SJSA1 (cell line): ENCODE measurements at places on chromosomes 7 and 10. TPM values are rescaled to one million over a fixed set of nuclear protein-coding genes. Genes with fewer than 3 reads are reported as not detected.
A peak's percentile ranks its signal among the peaks of the same experiment; 100 is the strongest.

DNA sequence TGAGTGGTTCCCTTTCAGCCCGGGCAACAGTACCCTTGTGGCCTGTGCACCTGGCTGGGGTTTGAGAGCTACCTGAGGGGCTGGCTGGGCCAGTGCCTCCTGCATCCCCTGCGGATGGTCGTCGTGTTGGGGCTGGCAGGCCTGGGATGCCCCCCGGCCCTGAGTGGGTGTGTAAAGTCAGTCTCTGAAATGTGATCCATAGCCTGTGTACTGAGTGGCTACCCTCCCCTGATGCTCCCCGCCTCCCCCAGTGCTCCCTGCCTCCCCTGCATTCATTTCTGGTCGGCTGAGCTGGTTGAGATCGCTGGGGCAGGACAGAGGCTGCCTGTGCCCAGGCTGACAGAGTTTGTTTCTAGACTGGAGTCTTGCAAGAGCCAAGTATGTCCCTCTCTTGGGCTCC is 9.3 kb downstream of the ZNF316 start:
- peaks cover 90% of the 10 kb centered on the region for H3K36me3 ChIP-seq
- no peak overlapping the region for H3K27ac ChIP-seq
- DNase-seq = no peak
- H3K4me3 ChIP-seq = no peak overlapping the region
- H3K4me1 ChIP-seq = no peaks in the 10 kb centered on the region

GRCh38 chr7:29642494-29643155 is 79.0 kb downstream of the PRR15 start:
- DNase-seq = no peak
- no peaks in the 10 kb centered on the region for H3K36me3 ChIP-seq
- H3K4me1 ChIP-seq = peaks cover 7% of the 10 kb centered on the region; the same call in 1 of the 2 replicates

DNA sequence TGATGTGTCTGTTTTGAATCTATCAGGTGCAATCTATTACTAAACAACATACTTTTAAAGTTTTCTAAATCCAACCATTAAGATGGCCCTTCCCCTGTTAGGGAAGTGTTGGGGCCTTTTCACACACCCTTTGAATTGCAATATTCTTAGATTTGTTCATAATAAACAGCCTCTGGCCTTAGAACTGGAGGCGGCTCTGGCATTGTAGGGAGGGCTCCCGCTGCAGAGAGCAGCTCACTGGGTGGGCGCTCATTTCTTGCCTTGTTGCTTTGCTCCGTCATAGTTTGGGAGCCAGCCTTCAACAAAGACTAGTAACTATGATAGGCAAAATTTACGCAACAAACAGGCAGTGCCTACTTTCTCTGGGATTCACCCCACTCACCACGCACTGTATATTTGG is 4.2 kb upstream of the HOXA10 start:
- H3K36me3 ChIP-seq = peaks cover 25% of the 10 kb centered on the region
- peak overlapping the region; percentile 57 for H3K4me3 ChIP-seq
- H3K27me3 ChIP-seq = no peaks in the 10 kb centered on the region
- H3K4me1 ChIP-seq = peaks cover 78% of the 10 kb centered on the region
- DNase-seq = no peak

DNA sequence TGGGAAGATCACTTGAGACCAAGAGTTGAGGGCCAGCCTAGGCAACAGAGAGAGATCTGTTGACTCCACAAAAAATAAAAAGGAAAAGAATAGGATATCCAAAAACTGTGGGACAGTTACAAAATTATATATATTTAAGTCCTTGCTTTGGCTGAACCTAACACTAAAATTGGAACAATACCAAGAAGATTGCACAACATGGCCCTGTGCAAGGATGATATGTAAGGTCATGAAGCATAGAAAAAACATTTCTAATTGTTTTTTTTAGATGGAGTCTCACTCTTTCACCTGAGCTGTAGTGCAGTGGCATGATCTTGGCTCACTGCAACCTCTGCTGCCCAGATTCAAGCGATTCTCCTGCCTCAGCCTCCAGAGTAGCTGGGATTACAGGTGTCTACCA is 139.0 kb downstream of the TPST1 start:
- H3K27ac ChIP-seq = no peak overlapping the region
- H3K36me3 ChIP-seq = 0 out of 2 replicates have a peak, but pooled peaks cover 2% of the 10 kb centered on the region
- no peak overlapping the region for H3K4me3 ChIP-seq
- H3K4me1 ChIP-seq = no peaks in the 10 kb centered on the region
- no peaks in the 10 kb centered on the region for H3K27me3 ChIP-seq

GRCh38 chr7:151537818-151538561 is 18.3 kb upstream of the RHEB start:
- no peaks in the 10 kb centered on the region for H3K36me3 ChIP-seq
- no peak overlapping the region for H3K4me3 ChIP-seq
- no peak overlapping the region for H3K27ac ChIP-seq
- no peaks in the 10 kb centered on the region for H3K4me1 ChIP-seq
- H3K27me3 ChIP-seq = no peaks in the 10 kb centered on the region

DNA sequence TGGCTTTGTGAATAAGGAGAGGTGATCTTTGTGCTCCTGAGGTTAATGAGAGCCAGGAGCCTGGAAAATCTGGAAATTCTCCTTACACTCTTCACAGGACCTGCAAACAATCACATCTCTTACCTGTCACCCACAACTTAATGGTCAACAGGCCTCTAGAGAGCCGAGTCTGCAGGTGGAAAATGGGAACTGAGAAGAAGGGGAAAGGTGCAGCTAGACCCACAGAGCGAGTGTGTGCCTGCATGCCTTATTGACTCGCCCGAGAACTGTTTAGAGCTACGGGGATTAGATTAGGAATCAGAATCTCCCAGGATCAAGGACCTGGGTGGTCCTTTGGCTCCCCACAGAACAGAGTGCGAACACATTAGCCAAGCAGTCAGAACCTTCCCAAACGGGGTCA is 329.6 kb downstream of the PTEN start:
- no peak for DNase-seq
- H3K27ac ChIP-seq = no peak overlapping the region
- H3K36me3 ChIP-seq = no peaks in the 10 kb centered on the region
- H3K27me3 ChIP-seq = no peaks in the 10 kb centered on the region
- no peak overlapping the region for H3K4me3 ChIP-seq

- H3K36me3 ChIP-seq = no peaks in the 10 kb centered on the region
- peaks cover 10% of the 10 kb centered on the region; the same call in 1 of the 2 replicates for H3K4me1 ChIP-seq
- no peak for DNase-seq
- H3K4me3 ChIP-seq = no peak overlapping the region
Observed at GRCh38 chr10:117140525-117140902, 2.4 kb upstream of the VAX1 start.

DNA sequence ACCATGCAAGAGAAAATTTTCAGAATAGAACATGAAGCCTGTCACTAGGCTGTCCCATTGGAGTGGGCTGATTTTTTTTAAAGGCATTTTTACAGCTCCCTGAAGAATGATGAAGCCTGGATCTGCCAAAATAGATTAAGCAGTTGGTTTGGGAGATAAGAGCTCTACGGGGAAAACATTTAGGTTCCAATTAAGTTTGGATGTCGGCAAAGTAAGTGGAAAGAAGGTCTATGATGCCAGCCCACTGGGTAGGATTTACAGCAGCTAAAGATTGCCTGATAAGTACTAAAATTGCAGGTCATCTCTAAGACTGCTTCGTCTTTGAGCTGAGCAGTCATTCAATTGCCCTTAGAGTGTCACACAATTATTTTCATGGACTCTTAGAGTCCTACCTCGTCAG is 939.2 kb upstream of the CELF2 start:
- H3K4me3 ChIP-seq = no peak overlapping the region
- no peak overlapping the region for H3K27ac ChIP-seq
- H3K27me3 ChIP-seq = no peaks in the 10 kb centered on the region
- H3K4me1 ChIP-seq = no peaks in the 10 kb centered on the region

- no peak for DNase-seq
- no peak overlapping the region for H3K4me3 ChIP-seq
- H3K36me3 ChIP-seq = peaks cover 3% of the 10 kb centered on the region; the same call in 1 of the 2 replicates
- H3K4me1 ChIP-seq = peaks cover under 1% of the 10 kb centered on the region; the same call in 1 of the 2 replicates
- H3K27ac ChIP-seq = no peak overlapping the region
- no peaks in the 10 kb centered on the region for H3K27me3 ChIP-seq
Observed at GRCh38 chr10:110694820-110695538, 50.8 kb downstream of the RBM20 start.

- H3K27ac ChIP-seq = no peak overlapping the region
- no peaks in the 10 kb centered on the region for H3K27me3 ChIP-seq
- H3K4me1 ChIP-seq = no peaks in the 10 kb centered on the region
- no peak for DNase-seq
Observed at GRCh38 chr7:147595042-147595441, 995.5 kb upstream of the C7orf33 start.

DNA sequence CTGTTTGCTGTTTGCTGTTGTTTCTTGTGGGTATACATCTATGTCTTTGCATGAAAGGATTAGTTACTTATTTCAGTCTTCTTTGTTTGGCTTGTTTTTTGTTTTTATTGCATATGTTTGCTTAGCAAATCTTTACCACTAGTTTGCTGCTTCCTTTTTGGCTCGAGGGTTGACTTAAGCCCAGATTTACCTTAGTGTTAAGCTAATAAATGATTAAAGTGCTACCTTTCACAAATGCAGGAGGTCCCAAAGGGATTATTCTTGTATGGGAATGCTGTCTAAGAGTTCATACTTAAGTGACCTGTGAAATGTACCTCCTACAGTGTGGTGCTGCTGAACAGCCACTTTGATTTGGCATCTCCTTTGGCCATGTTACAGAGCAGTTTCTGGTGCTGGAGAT is 273.5 kb upstream of the NPY start:
- H3K36me3 ChIP-seq = no peaks in the 10 kb centered on the region
- H3K4me1 ChIP-seq = no peaks in the 10 kb centered on the region
- no peaks in the 10 kb centered on the region; the same call in 1 of the 2 replicates for H3K27me3 ChIP-seq
- no peak overlapping the region for H3K4me3 ChIP-seq
- no peak for DNase-seq

DNA sequence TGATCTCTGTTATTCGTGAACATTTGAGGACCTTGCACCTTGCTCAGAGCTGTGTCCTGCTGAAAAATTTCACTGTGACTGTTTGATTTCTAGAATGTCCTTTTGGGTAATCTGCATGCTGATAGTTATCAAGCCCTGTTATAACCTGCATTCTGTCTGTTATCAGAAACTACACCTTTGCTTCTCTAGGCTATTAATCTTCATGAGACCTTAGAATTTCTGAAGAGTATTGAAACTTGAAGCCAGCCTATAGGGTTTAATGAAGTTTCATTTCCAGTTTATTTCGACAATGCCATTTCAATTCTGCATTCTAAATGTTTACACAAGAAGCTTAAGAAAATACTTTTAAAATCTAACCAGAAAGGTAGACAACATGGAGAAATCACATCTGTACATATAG is 856.2 kb downstream of the SORCS1 start:
- H3K4me1 ChIP-seq = no peaks in the 10 kb centered on the region
- no peaks in the 10 kb centered on the region for H3K36me3 ChIP-seq
- no peak overlapping the region for H3K4me3 ChIP-seq
- H3K27me3 ChIP-seq = no peaks in the 10 kb centered on the region
- no peak for DNase-seq

DNA sequence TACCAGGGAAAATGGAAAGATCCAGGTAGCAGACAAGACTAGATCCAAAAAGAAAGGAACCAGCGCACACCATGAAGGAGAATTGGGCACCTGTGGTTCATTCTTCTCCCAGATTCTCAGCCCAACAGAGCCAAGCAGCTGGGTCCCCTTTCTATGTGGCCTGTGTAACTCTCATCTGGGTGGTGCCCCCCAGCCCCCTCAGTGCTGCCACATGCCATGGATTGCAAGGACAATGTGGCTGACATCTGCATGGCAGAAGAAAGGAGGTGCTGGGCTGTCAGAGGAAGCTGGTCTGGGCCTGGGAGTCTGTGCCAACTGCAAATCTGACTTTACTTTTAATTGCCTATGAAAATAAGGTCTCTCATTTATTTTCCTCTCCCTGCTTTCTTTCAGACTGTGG is 21.4 kb downstream of the PRSS2 start:
- no peak overlapping the region for H3K4me3 ChIP-seq
- no peak for DNase-seq
- H3K36me3 ChIP-seq = no peaks in the 10 kb centered on the region
- no peaks in the 10 kb centered on the region for H3K4me1 ChIP-seq
- H3K27ac ChIP-seq = no peak overlapping the region

GRCh38 chr10:29615195-29615594 is 19.6 kb downstream of the SVIL start:
- H3K36me3 ChIP-seq = no peaks in the 10 kb centered on the region
- H3K27ac ChIP-seq = no peak overlapping the region
- peaks cover 15% of the 10 kb centered on the region for H3K4me1 ChIP-seq
- DNase-seq = no peak
- no peak overlapping the region for H3K4me3 ChIP-seq

- no peaks in the 10 kb centered on the region for H3K27me3 ChIP-seq
- peak; percentile 22 for DNase-seq
- H3K4me1 ChIP-seq = peaks cover 5% of the 10 kb centered on the region; the same call in 1 of the 2 replicates
- no peaks in the 10 kb centered on the region for H3K36me3 ChIP-seq
- H3K4me3 ChIP-seq = no peak overlapping the region
Observed at GRCh38 chr10:60434418-60435046, 44.9 kb upstream of the ANK3 start.

- no peak for DNase-seq
- no peaks in the 10 kb centered on the region for H3K36me3 ChIP-seq
- H3K4me1 ChIP-seq = peaks cover 33% of the 10 kb centered on the region
- no peaks in the 10 kb centered on the region for H3K27me3 ChIP-seq
- H3K4me3 ChIP-seq = no peak overlapping the region
- H3K27ac ChIP-seq = peak overlapping the region; percentile 62
Observed at GRCh38 chr7:151660141-151660540, 140.4 kb upstream of the RHEB start.

GRCh38 chr7:91598791-91599190 is 281.7 kb downstream of the MTERF1 start:
- H3K4me1 ChIP-seq = no peaks in the 10 kb centered on the region
- no peak for DNase-seq
- no peak overlapping the region for H3K4me3 ChIP-seq
- no peaks in the 10 kb centered on the region for H3K36me3 ChIP-seq

DNA sequence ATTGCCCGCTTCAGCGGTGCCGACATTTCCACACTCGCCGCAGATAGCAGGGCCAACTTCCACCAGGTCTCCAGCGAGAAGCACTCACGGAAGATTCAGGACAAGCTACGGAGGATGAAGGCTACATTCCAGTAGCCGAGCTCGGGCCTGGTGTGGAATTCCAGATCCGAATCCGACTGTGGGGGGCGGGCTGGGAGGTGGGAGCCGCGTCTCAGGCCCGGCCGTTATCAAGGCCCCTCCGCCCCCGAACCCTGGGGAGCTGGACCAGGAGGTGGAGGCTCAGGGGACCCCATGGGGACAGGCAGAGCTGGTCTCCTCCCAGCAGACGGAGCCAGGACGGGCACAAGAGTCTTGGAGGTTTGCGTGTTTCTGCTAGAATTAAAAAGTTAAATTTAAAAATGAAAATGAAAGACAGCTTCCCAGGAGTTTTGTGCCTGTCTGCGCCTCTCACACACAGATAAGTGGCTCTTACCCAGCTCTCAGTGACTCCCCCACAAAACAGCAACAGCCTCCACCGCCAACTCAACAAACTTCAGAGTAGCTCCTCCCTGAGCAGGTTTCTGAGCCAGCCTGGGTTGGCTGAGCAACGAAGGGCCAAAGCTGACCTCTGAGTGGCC is 5.2 kb upstream of the UTF1 start:
- no peaks in the 10 kb centered on the region for H3K36me3 ChIP-seq
- peaks cover 14% of the 10 kb centered on the region for H3K27me3 ChIP-seq
- H3K27ac ChIP-seq = no peak overlapping the region
- no peak for DNase-seq
- no peak overlapping the region for H3K4me3 ChIP-seq
- H3K4me1 ChIP-seq = no peaks in the 10 kb centered on the region

The CFTR gene
- total RNA-seq = 0.06 and 0.08 TPM in 2 replicates

The GPR85 gene
- total RNA-seq = 2.3 and 7.1 TPM in 2 replicates

The STRA8 gene
- total RNA-seq = not detected in 2 replicates

The CALCR gene
- not detected in 2 replicates for total RNA-seq

The PDE1C gene
- total RNA-seq = 0.11 TPM in 1 of 2 replicates, not detected in the other

The KEL gene
- 1.1 and 5.1 TPM in 2 replicates for total RNA-seq

The POLR2J gene
- 17.8 and 44.1 TPM in 2 replicates for total RNA-seq

The PLAU gene
- total RNA-seq = 4.7 and 6.0 TPM in 2 replicates
